Right renal pelvis (tissue), 4 donors: ENCODE measurements at places on chromosomes 7 and 10.

GRCh38 chr7:5704534-5704922 lies 76.9 kb downstream of the RNF216 start:
- peak; percentile 77 for DNase-seq

DNA sequence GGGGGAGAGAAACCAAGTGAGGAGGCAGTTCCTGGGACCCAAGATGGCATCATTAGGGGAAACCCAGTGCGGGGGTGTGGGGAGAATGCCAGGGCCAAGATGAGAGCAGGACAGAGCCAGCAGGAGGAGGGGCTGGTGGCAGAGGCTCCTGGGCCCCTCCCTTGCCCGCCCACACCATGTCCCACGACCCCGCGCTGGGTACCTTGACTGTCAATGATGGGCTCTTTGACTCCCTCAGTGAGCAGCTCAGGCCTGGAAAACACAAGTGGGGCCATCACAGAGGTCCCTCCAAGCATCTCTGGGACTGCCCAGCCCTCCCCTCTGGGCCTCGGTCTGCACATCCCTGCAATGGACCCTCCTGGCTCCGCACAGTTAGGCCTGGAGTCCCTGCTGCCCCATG lies 75.4 kb downstream of the RABGEF1 start:
- DNase-seq, result no peak

DNA sequence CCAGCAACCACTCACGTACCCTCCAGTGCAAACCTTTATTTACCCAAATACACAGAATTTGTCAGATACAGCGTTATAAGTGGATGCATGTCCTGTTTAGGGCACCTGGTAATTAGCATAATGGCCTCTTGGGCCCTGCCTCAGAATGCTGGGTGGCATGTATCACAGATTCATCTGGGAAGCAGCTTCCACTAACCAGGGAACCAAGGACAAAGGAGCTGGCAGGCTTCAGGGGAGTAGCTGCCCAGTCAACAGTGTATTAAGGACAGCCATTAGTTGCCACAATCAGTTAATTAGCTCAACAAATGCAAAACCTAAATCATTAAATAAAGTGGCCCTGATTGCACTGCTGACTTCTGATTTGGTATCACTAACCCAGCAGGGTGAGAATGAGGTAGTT lies 105.7 kb downstream of the RAPGEF5 start:
- no peak for DNase-seq

- no peak for DNase-seq
Observed at GRCh38 chr10:60188548-60188947, 201.1 kb downstream of the ANK3 start.

DNA sequence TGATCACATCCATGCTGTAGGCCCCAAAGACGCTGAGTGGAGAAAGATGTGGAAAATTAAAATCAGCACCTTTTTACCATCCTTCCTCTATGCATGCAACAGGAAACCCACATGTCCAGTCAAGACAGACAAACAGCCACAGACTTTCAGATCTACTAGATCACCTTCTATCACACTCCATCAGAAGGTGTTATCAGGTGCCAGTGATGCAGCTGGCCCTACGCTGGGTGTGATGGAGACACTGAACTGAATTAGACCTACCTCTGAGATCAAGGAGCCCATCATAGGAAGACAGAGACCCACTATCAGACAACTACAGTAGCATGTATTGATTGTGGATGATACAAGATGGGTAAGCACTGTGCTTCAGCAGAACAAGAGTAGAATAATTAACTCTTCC lies 15.5 kb downstream of the CYP3A4 start:
- no peak for DNase-seq

DNA sequence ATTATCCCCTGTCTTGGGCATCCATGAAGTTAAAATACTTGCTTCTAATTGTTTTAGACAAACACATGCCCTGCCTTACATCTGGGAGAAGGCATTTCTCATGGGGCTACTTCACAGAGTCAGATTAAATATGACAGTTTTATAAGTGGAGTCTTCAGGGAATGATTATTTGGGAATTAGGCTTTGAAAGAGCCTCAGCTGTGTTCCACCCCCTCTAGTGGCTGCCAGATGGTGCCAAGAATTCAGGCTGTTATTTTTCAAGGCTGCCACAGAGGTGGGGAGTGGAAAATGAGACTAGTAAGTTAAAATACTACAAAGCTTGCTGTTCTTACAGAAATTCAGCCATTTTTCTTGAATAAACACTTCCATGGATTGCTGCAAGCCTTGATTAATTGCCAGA lies 45.8 kb upstream of the DNAH11 start:
- DNase-seq, result no peak

GRCh38 chr7:77570330-77571011 lies 33.4 kb downstream of the PTPN12 start:
- DNase-seq, result no peak
